CD8-positive, alpha-beta memory T cell (primary cell): ENCODE measurements at places on chromosomes 2 and 18. TPM values are rescaled to one million over a fixed set of nuclear protein-coding genes. Genes with fewer than 3 reads are reported as not detected.
A peak's percentile ranks its signal among the peaks of the same experiment; 100 is the strongest.

GRCh38 chr2:168091986-168092385 lies 155.4 kb downstream of the STK39 start:
- no peaks in the 10 kb centered on the region for H3K27me3 ChIP-seq
- no peaks in the 10 kb centered on the region for H3K36me3 ChIP-seq
- no peak overlapping the region for H3K4me3 ChIP-seq
- DNase-seq = no peak
- no peak overlapping the region for H3K27ac ChIP-seq

DNA sequence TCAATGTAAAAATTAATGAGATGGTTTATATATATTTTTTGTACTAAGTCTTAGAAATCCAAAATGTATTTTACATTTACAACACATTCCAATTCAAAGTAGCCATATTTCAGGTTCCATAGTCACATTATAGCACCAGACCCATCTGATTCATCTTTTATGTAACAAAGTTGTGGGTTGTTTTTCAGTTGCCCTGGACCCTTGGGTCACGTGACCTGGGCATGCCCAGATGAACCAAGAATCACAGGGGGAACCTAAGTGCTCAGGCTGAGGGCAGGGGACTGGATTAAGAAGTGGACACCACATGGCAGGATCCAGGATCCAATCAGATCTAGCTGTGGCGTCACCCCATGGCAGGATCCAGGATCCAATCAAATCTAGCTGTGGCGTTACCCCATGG lies 44.9 kb upstream of the NDUFV2 start:
- H3K36me3 ChIP-seq = no peaks in the 10 kb centered on the region
- no peak overlapping the region for H3K4me3 ChIP-seq
- H3K4me1 ChIP-seq = no peaks in the 10 kb centered on the region
- no peak overlapping the region for H3K27ac ChIP-seq
- H3K27me3 ChIP-seq = no peaks in the 10 kb centered on the region
- no peak for DNase-seq

DNA sequence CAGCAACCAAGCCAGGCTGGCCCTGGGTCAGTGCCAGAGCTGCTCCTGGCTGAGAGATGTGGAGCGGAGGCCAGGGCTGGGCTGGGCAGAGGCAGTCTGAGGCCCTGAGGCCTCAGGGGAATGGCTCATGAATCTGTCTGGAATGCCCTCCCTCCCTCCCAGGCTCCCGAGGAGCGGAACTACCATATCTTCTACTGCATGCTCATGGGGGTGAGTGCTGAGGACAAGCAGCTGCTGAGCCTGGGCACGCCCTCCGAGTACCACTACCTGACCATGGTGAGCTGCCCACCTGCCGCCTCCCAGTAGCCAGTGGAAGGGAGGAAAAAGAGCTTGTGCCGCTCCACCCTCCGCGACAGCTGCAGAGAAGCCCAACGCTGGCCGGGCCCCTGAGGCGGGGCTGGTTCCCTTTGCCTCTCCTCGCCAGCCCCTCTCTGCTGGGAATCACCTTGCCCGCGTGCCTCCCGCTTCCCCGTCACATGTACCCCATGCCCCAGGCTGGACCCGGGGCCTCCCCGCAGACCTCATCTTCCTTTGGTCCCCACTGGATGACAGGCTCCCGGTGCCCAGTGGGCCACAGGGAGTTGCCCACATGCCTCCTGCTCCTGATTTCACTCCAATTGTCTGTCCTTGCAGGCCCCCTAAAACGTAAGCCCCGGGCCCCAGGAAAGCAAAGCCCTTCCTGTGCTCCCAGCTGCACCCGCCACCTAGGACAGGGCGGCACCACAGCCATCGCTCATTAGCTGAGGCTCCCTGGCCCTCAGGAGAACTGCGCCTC lies 41.1 kb downstream of the MYO7B start:
- no peak for DNase-seq
- H3K36me3 ChIP-seq = no peaks in the 10 kb centered on the region
- peaks cover 3% of the 10 kb centered on the region for H3K27me3 ChIP-seq
- H3K4me1 ChIP-seq = peaks cover 7% of the 10 kb centered on the region
- no peak overlapping the region for H3K4me3 ChIP-seq
- no peak overlapping the region for H3K27ac ChIP-seq

- H3K27ac ChIP-seq = no peak overlapping the region
- no peaks in the 10 kb centered on the region for H3K4me1 ChIP-seq
- H3K27me3 ChIP-seq = no peaks in the 10 kb centered on the region
- no peak for DNase-seq
Observed at GRCh38 chr2:129888461-129888860, 91.0 kb upstream of the RAB6C start.

Gene DOK1
- total RNA-seq = 24.4 TPM

GRCh38 chr18:3451183-3451988 lies 1.4 kb downstream of the TGIF1 start:
- peak; percentile 83 for DNase-seq
- H3K27me3 ChIP-seq = no peaks in the 10 kb centered on the region
- peaks cover 23% of the 10 kb centered on the region for H3K4me1 ChIP-seq
- peaks cover 4% of the 10 kb centered on the region for H3K36me3 ChIP-seq
- peak overlapping the region; percentile 81 for H3K4me3 ChIP-seq

Gene CELF4
- not detected for total RNA-seq

GRCh38 chr2:235217846-235218245 lies 266.0 kb downstream of the SH3BP4 start:
- no peak overlapping the region for H3K27ac ChIP-seq
- H3K36me3 ChIP-seq = no peaks in the 10 kb centered on the region
- peaks cover 4% of the 10 kb centered on the region for H3K27me3 ChIP-seq
- DNase-seq = no peak
- H3K4me3 ChIP-seq = no peak overlapping the region

Gene EHD3
- 2.3 TPM for total RNA-seq

Gene PROM2
- total RNA-seq = 0.46 TPM

- no peak overlapping the region for H3K27ac ChIP-seq
- no peaks in the 10 kb centered on the region for H3K4me1 ChIP-seq
- DNase-seq = no peak
Observed at GRCh38 chr2:218079943-218080913, 11.2 kb downstream of the RUFY4 start.

DNA sequence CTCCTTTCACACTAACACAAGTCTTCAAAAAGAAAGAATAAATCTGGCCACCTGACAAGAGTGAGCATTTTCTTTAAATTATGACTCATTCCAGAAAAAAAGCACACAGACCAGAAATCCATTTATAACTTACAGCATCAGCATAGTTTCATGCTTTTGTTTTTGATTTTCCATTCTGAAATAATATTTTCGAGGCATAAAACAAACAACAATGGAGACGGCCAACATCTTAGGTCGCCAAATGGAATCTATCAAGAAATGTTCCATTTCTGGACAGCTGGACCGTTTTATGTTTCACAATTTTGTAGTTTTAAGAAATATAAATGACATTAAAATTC lies 165.4 kb upstream of the ZFP36L2 start:
- H3K27me3 ChIP-seq = no peaks in the 10 kb centered on the region
- H3K27ac ChIP-seq = no peak overlapping the region
- H3K36me3 ChIP-seq = peaks cover 5% of the 10 kb centered on the region
- DNase-seq = no peak
- peaks cover 8% of the 10 kb centered on the region for H3K4me1 ChIP-seq
- H3K4me3 ChIP-seq = no peak overlapping the region

- H3K27ac ChIP-seq = no peak overlapping the region
- no peaks in the 10 kb centered on the region for H3K27me3 ChIP-seq
- no peak overlapping the region for H3K4me3 ChIP-seq
- H3K36me3 ChIP-seq = no peaks in the 10 kb centered on the region
- H3K4me1 ChIP-seq = no peaks in the 10 kb centered on the region
Observed at GRCh38 chr2:225282858-225283710, 116.4 kb upstream of the NYAP2 start.

- H3K4me3 ChIP-seq = no peak overlapping the region
- H3K27me3 ChIP-seq = no peaks in the 10 kb centered on the region
- no peak for DNase-seq
- no peaks in the 10 kb centered on the region for H3K36me3 ChIP-seq
- no peak overlapping the region for H3K27ac ChIP-seq
Observed at GRCh38 chr2:139218181-139218580, 438.0 kb upstream of the NXPH2 start.

DNA sequence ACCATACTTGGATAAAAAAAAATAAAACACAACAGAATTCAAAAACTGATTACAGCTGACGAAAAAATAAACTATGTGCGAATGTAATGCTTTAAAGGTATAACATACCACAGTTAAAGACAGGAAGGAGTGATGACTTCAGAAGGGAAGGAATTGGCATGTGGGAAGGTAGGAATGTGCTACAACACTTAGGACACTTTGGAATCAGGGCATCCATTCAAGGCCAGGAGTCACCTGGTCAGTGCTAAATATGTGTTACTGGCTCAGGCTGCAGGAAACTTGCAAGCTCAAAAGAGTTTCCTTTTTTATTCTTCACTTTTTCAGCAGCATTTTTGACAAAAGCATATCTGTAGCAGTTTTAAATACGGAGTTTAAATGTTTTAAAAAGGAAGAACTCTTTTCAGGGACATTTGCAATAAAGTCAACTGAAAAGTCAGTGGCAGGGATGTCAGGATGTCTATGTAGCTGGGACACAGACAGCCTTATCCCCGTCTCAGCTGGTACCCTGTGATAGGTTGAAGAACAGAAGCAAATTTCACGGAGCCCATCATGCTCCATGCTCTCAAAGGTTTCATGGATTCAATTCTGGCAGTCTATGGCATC lies 138.0 kb upstream of the KLHL14 start:
- H3K4me1 ChIP-seq = no peaks in the 10 kb centered on the region
- H3K27me3 ChIP-seq = no peaks in the 10 kb centered on the region
- H3K27ac ChIP-seq = no peak overlapping the region
- DNase-seq = no peak

DNA sequence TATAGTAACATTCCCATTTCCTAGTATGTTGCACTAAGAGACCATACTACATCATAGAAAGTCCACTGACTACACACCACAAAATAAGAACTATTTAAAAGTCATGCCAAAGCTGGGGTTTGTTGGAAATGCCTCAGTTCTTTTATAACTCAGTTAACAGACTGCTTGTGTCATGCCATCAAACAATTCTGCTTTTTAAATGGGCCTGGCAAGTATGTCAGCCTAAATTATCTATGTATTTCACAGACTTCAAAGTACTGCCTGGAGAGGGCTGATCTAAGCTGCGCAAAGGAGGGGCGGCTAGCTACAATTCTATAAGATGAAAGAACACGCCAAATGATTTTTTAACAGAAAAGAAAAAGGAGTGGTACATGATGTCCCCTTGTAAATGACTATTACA lies 49.6 kb downstream of the FARSB start:
- H3K27me3 ChIP-seq = no peaks in the 10 kb centered on the region

DNA sequence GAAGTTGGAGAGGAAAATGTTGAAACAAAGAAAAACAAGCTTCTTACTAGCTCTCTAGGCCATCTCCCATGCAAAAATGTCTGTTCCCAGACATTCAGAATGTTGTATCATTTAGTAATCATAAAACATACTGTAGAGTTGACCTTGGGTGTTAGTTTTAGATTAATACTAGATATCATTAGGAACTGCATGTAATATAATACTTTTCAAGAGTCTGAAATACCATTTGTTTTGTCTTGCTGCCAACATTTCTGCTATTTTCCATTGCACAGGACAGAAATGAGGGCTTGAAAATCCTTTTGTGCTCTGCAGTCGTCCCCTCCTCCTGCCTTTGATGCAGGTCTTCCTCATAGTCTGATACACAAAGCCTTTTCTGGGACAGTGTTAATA lies 89.5 kb upstream of the RBMS1 start:
- no peak for DNase-seq
- H3K27ac ChIP-seq = no peak overlapping the region
- H3K4me1 ChIP-seq = no peaks in the 10 kb centered on the region
- H3K36me3 ChIP-seq = no peaks in the 10 kb centered on the region

Gene TMEM163
- not detected for total RNA-seq

- H3K4me1 ChIP-seq = no peaks in the 10 kb centered on the region
- no peak overlapping the region for H3K4me3 ChIP-seq
- H3K27ac ChIP-seq = no peak overlapping the region
- DNase-seq = no peak
- H3K36me3 ChIP-seq = no peaks in the 10 kb centered on the region
Observed at GRCh38 chr2:20099780-20100179, 48.4 kb upstream of the LAPTM4A start.

DNA sequence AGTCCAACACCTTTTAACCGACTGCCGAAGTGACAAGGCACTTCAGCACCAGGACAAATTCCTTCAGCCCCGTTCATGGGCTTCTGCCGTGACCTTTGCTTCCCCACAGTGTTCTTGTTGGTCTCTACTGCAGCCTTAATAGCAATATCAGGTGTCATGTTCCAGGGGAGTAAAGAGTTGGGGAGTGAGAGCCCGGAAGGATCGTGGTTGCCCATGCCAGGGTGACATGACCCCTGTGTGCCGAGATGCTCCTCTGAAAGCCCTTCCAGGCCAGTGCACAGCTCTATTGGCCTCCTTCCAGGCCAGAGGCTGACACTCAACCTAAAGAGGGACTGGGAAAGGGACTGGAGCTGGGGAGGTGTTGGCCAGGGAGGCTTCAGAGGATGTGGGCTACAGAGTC lies 279.2 kb downstream of the CYRIA start:
- no peak overlapping the region for H3K4me3 ChIP-seq
- H3K4me1 ChIP-seq = no peaks in the 10 kb centered on the region
- no peaks in the 10 kb centered on the region for H3K36me3 ChIP-seq
- DNase-seq = no peak
- H3K27ac ChIP-seq = no peak overlapping the region
- no peaks in the 10 kb centered on the region for H3K27me3 ChIP-seq

DNA sequence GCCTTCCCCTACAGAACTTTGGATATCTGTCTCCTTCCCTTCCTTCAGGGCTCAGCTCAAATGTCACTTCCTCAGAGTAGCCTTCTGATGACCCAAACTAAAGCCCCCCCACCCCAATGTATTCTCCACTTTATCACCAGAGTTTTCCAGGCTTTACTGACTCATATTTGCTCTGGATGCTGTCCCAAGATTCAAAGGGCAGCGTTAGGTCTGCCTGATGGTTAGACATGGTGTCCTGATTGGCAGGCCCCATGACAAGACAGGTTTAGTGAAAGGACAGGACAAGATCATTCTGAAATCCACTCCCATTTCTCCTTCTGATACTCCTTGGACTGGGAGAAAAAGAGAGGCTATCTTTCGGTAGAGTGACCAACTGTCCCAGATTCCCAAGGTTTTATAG lies 22.6 kb upstream of the RPIA start:
- DNase-seq = no peak
- H3K27me3 ChIP-seq = no peaks in the 10 kb centered on the region
- no peak overlapping the region for H3K4me3 ChIP-seq
- no peaks in the 10 kb centered on the region for H3K4me1 ChIP-seq
- H3K36me3 ChIP-seq = no peaks in the 10 kb centered on the region

DNA sequence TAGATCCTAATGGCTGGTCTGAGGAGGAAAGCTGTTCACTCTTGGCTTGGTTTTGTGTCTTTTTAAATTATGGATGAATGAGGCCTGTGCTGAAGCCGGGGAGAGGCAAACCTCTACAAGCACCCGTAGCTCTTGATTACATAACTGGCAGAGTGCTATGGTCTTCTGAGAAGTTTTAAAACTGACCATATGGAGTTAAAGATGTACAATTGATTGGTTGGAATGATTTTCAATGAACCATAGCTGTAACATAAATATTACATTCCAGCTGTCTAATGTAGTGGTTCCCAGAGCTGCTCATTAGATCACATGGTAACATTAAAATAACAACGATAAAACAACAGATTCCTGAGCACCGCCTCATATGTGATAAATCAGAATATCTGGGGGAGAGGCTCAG lies 71.1 kb upstream of the MAP4K3 start:
- H3K27ac ChIP-seq = no peak overlapping the region
- no peaks in the 10 kb centered on the region for H3K36me3 ChIP-seq
- DNase-seq = no peak
- H3K4me1 ChIP-seq = no peaks in the 10 kb centered on the region

Gene IL1A
- 3.1 TPM for total RNA-seq

Gene UGT1A8
- total RNA-seq = not detected

GRCh38 chr2:239351687-239352086 lies 49.1 kb downstream of the HDAC4 start:
- H3K4me1 ChIP-seq = peaks cover 1% of the 10 kb centered on the region
- no peak for DNase-seq
- no peak overlapping the region for H3K4me3 ChIP-seq
- no peaks in the 10 kb centered on the region for H3K27me3 ChIP-seq
- H3K36me3 ChIP-seq = peaks cover 5% of the 10 kb centered on the region
